ENCODE measurements at places on chromosomes 1 and 21. TPM values are rescaled to one million over a fixed set of nuclear protein-coding genes. Genes with fewer than 3 reads are reported as not detected.

Gene VHLL
- not detected for total RNA-seq

Gene GDAP2
- total RNA-seq = 20.8 TPM

Gene RABGAP1L
- total RNA-seq = 80.5 TPM

Gene LMOD1
- not detected for total RNA-seq

- no peaks in the 10 kb centered on the region for H3K4me1 ChIP-seq
- H3K36me3 ChIP-seq = peaks cover 4% of the 10 kb centered on the region
- H3K27ac ChIP-seq = no peak overlapping the region
- DNase-seq = no peak
- no peaks in the 10 kb centered on the region for H3K27me3 ChIP-seq
- H3K4me3 ChIP-seq = no peak overlapping the region
Observed at GRCh38 chr21:42554251-42554961, 40.8 kb downstream of the SLC37A1 start.

DNA sequence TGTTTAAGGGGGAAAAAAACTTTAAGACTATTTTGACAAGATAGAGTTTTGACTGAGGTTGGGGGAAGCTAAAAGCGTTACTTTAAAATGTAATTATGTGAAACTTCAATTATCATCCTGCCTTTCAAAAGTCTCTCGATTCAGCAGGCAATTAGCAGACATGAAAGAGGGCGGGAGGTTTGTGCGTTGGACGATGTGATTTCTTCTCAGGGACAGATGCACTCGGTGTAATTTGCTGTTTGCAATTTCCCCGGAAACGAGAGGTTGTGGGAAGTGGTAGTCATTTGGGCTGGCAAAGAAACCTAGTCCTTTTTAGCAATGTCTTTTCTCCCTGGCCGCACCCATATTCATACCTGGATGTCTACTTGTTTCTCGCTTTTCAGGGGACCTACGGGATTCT lies 27.1 kb downstream of the KAZN start:
- H3K4me3 ChIP-seq = no peak overlapping the region
- no peak for DNase-seq
- H3K27ac ChIP-seq = no peak overlapping the region

DNA sequence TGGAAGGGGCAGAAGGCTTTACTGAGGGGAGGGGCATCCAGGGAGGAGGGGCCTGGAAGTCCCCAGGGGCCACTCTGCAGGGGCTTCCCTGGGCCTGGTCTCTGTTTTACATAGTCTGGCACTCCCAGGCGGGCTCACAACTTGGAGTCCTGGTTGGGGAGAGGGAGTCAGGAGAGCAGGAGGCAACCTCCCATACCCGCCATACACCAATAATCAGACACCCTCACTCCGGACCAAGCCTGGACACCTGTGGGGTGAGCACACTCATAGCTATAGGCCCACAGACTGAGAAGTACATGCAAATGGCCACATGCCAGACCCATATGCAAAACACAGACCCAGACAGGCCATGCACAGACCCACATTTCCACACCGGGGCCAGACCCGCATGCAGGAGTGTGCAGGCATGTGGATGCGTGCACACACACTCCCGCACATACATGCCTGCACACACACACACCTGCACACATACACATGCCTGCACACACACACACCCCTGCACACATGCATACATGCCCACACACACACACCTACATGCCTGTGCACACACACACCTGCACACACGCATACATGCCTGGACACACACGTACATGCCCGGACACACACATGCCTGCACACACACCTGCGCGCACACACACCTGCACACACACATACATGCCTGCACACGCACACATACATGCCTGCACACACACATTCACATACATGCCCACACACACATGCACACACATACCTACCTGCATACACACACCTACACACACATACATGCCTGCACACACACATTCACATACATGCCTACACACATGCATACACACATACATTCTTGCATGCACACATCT lies 89.5 kb upstream of the RUNX3 start:
- peaks cover 74% of the 10 kb centered on the region for H3K4me1 ChIP-seq
- H3K27ac ChIP-seq = peak overlapping the region; percentile 97
- no peak overlapping the region for H3K4me3 ChIP-seq
- no peaks in the 10 kb centered on the region for H3K27me3 ChIP-seq

- H3K36me3 ChIP-seq = no peaks in the 10 kb centered on the region
- no peak overlapping the region for H3K4me3 ChIP-seq
- no peak overlapping the region for H3K27ac ChIP-seq
- H3K27me3 ChIP-seq = peaks cover under 1% of the 10 kb centered on the region
Observed at GRCh38 chr1:70075761-70076160, 129.6 kb downstream of the LRRC40 start.

GRCh38 chr1:66182551-66183178 lies 351.3 kb upstream of the SGIP1 start:
- peak; percentile 59 for DNase-seq
- H3K36me3 ChIP-seq = peaks cover 3% of the 10 kb centered on the region
- H3K4me1 ChIP-seq = peaks cover 34% of the 10 kb centered on the region
- no peak overlapping the region for H3K4me3 ChIP-seq
- H3K27me3 ChIP-seq = peaks cover 3% of the 10 kb centered on the region

Measured in activated CD4-positive, alpha-beta memory T cell treated with anti-CD3 and anti-CD28 coated beads, Interleukin-2, amount 10 ng/mL, durations not matched to agents 7 days and 5 days (primary cell).